ENCODE measurements at places on chromosomes 6 and 20.

DNA sequence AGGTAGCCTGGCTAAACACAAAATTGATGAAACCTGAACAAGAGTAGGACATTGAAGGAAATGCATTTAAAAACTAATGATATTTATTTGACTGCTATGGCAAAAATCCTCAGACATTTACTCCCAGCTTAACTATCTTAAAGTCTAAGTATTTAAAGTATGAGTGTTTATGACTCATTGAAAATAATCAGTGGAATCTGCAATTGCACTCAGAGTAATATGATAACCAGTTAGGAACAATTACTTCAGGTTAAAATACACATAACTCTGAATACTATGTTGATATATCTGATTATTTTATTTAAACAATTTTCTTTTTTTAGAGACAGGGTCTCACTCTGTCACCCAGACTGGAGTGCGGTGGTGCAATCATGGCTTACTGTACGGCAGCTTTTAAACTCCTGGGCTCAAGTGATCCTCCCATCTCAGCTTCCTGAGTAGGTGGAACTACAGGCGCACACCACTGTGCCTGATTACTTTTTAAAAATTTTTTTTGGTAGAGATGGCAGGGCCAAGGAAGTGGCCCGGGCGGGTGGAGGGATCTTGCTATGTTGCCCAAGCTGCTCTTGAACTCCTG lies 43.9 kb downstream of the FILIP1 start:
- DNase-seq: no peak

DNA sequence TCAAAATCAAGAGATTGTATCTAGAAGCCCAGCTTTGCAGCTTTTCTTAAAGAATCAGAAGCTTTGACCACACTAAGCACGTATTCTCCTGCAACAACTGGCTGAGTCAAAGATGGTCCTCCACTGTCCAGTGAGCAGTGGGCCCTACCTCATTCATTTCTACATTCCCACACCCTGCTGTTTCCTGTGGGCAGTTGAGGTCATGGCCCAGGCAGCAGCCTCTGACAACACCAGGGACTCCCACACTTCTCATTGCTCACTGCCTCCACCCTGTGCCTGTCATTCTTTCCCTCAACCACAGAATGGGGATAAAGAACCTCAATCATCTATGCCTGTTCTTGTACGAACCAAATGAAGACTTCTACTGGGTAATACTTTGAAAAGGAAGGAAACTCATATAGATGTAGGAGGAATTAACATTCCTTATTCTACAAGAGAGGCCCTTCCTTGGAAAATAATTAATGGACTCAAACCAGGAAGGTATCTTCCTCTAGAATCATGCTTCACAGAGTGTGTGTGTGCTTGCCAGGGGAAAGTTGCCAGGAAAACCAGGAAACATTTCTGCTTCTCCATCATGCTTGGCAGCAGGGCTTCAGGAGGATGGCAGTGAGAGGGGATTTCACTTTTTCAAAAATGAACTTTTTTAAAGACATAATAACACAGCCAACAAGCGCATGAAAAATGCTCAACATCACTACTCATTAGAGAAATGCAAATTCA lies 191.7 kb upstream of the RIN2 start:
- no peak for DNase-seq

DNA sequence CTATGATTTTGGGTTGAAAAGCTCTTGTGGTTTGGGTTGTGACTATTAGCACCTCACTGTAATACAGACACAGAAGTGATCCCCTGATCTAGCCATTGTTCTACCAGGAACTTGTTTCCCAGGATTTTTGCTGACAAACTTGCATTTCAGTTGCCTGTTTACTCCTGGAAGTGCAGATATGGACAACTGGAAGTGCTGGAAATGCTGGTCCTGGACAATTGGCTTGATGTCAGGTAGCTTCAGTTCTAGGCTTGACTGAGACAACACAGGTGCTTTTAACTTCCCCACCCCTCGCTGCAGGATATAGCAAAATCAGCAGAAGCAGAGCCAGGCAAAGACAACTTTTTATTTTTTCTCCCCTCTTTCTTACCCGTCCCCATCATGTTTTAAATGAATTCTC lies 27.1 kb upstream of the FBXO30 start:
- no peak for DNase-seq

DNA sequence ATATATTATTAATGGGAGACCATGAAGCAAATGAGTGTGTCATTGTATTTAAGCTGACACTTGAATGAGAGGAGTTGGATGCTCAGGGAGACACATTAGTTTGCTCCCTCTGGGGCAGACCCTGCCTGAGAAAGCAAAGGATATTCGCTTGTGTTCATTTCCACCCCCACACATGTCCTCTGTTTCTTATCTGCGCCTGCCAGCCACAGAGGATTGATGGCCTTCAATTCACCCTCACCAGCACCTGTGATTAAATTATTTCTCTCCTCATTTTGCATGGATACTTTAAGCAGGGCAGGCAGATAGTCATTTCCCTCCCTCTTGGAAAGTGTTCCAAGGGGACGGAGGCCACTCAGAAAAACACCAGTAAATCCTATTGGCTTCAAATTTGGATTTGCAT lies 185.2 kb upstream of the GMDS start:
- no peak for DNase-seq

DNA sequence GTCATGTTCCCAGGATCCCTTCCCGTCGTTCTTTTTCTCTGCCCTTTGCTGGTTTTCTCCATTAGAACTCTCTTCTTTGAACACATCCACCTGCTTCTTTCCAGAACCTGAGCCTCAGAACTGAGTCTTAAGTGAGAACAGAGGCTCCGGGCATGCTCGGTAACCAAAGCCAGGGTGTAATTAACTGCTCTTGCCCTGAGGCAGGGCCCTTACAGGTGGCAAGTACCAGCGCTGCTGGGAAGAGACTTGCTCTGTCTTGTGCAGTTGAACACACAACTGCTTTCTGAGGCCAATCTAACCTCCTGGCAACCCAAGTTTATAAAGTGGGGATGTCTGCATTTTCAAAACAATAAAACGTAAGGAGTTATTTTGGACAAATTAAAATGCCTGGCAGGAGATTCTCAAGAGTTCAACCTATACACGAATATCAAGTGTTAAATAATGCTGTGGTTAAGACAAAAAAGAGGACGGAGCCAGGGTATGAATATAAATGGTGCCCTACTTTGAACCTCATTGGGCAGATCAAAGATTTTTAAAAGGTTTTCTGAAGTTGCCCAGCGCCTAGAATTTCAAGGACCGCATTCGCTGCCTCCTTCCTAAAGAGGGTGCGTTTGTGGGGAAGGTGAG lies 12.4 kb upstream of the DEK start:
- no peak for DNase-seq

GRCh38 chr20:11895861-11896387 lies 21.8 kb upstream of the BTBD3 start:
- DNase-seq: no peak

DNA sequence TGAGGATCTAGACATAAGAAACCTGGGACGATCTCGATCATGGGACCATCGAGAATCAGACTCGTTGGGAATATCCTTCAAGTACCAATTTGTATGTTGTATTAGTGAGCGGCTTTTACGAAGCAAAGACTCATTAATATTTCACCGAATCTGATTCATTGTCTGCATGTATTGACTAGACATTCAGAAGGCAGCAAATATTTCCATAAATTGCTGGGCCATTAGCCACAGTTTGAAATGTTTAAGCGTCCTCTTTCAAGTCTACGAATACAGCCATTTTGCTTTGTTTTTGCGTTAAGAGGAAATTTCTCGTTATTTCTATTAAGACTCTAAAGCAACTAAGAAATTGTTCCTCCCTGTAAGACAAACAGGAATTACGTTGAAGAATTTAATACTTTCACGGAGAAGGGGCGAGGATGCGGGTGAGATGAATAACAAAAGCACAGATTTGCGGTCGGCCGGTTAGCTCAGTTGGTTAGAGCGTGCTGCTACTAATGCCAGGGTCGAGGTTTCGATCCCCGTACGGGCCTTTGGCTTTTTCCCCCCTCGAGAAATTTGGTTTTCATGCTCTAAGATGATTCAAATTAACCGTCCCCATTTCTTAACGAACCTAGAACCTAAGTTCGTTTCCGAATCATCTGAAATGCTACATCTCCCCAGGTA lies 18.5 kb downstream of the POM121L2 start:
- DNase-seq: no peak
